ENCODE measurements at places on chromosomes 3 and 15.

- DNase-seq = no peak
These were observed 172.7 kb downstream of the WDR72 start for GRCh38 chr15:53586799-53587198.

GRCh38 chr15:64070965-64071851 is 22.4 kb downstream of the CIAO2A start:
- DNase-seq = no peak

DNA sequence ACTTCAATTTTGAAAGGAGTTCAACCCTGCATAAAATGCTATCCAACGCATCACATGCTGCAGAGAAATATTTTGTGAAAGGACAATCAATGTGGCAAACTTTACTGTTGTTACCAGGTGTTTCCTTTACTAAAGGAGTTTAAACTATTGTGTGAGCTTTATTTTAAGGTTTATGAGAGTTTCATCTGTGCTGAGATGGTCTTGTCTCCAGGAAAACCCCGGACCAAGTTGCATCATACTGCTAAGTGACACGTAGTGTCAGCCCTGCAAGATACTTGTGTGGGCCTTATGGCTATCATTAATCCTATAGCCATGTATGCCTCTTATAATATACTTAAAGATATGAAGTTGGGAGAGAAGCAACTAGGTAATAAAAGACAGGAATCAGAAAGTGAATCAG is 94.5 kb upstream of the EPHA6 start:
- no peak for DNase-seq

- no peak for DNase-seq
These were observed 190.3 kb downstream of the MCTP2 start for GRCh38 chr15:94421706-94422105.

DNA sequence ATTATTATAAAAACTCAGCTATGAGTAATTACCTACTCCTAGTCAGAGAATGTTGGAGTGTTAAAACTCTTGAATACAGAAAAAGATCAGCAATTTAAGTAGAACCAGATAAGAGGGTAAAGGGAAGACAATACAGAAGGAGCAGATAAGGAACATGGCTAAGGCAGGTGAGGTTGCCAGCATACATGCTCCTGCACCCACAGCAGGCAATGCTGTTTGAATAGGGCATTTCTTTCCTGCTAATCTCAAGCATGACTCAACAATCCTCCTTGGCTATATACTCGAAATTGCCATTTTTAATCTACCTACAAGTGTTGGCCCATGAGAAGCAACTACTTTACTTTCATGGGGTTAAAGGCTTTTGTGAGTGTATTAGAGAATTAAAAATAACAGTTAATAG is 494.5 kb downstream of the DIPK2A start:
- DNase-seq = no peak

GRCh38 chr3:128273109-128273840 is 120.0 kb downstream of the EEFSEC start:
- DNase-seq = no peak

- no peak for DNase-seq
These were observed 50.1 kb downstream of the KBTBD8 start for GRCh38 chr3:67048067-67048714.

- no peak for DNase-seq
These were observed 94.0 kb downstream of the WDR76 start for GRCh38 chr15:43920815-43921214.

GRCh38 chr3:24965706-24966385 is 462.2 kb upstream of the RARB start:
- DNase-seq = no peak

- no peak for DNase-seq
These were observed 39.3 kb upstream of the UTS2B start for GRCh38 chr3:191369616-191370010.

- no peak for DNase-seq
These were observed 105.9 kb downstream of the TPRG1 start for GRCh38 chr3:189277711-189278110.

DNA sequence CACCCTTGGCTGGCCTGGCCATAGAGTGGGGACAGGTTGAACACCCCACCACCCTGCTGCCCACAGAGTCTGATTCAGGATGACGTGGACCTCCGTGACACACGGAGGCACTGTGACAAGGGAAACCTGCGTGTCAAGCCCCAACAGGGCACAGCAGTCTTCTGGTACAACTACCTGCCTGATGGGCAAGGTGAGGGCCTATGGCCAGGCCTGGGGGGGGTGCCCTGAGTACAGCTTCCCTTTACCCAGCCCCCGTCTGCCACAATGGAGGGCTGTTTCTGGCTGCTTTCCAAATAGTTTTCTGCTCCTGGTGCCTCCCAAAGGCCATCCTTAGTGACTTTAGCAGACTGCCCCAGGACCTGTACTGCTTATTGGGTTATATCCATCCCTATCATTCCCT is 1.2 kb upstream of the WDR6 start:
- no peak for DNase-seq

GRCh38 chr3:23377928-23378672 is 175.0 kb downstream of the UBE2E2 start:
- DNase-seq = no peak

DNA sequence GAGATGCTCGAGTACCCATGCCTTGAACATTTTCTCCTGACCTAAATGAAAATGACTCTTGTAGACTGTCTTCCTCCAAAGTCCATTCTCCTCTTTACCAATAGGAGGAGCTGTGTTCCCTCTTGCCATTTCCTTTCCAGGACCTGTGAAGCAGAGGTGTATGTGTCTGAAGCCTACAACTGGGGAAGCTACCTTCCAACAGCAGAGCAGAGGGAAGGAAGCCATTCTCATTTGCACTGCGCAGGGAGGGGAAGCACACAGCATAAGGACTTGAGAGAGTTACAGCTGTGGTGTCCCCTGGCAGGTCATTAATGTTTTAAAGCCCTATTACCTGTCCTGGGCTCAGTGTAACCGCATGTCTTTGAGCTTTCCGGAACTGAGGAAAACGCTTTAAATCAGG is 38.7 kb downstream of the HSPBAP1 start:
- no peak for DNase-seq

DNA sequence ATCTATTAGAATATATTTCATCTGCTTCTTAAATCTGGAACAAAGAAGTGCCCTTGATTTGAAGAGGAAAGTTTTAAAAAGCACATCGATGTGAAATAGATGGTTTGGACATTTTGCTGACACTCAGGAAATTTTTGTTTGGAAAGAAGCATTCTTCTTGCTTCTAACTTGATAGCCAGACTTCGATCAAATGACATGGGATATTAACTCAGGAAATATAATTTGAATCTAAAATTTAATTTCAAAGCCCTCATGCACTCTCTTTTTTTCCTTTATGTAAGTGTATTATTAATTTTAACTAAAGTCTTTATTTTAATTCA is 761.2 kb downstream of the VGLL3 start:
- no peak for DNase-seq

DNA sequence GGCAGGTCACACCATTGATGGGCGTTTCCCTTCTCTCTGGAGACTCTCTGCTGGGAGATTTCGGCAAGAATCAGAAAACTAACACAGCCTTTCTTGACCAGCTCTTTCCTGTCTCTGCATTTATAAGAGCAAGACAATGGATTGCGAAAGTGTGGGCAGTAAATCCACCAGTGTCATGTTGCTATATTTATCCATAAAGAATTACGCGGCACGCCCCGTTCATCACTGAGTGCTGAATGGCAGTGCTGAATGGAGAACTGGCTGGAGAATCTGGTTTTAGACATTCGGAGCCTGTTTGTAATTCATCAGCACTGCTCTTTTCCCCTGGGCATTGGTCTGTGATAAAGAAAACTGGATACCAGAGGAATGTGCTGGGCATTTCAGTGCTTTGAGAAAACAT is 2.0 kb upstream of the CEMIP start:
- no peak for DNase-seq

DNA sequence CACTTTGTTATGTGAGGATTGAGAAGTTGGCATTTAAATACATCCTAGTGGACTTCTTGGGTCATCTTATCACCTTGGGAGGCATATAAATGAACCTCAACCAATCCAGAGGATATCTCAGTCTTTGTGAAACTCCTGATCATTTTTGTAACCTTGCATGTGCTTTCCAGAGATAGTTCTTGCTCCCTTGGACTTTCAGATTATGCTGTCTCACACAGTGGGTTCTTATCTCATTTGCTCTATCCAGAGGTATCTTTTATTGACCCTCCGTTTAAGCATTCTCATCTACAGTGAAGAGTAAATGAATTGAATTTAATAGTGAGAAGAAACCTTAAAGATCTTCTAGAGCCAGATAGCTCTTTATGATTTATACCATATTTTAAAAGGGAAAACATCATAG is 10.4 kb downstream of the ARMC8 start:
- DNase-seq = no peak

DNA sequence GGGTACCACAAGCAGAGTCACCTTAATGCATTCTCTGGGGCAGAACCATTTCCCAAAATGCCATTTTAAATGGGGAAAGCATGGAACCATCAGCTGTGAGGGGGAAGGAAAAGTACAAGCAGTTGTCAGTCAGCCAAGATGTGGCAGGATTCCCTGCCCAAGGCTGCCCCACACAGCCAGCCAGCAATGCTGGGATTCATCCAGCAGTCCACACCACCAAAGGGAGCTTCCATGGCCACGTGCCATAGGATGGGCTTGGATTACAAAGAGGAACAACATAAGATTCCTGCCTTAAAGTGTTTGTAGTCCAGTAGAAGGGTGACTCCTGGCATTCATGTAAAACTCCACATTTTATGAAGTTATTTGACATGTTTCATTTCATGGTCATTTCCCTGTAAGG is 233.3 kb downstream of the SHOX2 start:
- DNase-seq = no peak

DNA sequence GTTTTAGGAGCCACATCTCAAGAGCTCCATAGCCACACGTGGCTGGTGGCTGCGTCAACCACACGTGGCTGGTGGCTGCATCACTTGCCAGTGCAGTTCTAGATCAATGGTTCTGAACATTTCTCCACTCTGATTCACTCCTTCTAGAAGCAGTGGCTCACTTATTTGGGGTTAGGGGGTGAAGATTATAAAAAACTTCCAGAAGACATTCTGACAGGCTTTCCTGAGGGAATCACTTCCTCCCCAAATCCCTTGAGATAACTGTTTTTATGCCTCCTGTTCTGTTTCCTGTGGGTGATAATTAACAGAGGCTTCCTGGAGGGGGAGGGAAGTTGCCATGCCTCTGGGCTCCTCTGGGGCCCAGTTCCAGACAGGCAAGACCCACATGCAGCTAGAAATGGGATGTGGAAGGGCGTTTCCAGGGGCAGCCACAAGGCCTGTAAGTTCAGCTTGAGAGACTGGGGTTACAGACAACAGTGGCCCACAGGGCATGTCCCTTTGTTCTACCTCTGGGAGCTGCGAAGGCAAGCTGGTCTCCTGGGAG is 23.6 kb downstream of the HEG1 start:
- DNase-seq = no peak

DNA sequence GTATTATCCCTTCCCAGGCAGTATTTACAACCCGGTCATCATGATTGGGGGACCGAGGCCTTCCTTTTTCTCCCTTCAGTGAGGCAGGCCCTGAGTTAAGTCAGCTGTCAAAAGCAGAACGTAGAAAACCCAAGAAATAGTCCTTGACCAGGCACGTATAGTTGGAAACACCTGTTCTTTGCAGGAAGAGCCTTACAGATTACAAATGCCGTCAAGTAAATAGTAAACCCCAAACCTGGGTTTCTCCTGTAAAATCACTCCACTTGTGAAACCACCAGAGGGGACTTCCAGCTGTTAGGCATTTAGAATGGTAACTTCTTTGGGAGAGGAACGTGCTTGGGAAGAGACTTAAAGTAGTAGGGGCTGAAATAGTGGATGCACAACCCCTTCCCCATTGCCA is 1.0 kb upstream of the BTBD1 start:
- DNase-seq = no peak

DNA sequence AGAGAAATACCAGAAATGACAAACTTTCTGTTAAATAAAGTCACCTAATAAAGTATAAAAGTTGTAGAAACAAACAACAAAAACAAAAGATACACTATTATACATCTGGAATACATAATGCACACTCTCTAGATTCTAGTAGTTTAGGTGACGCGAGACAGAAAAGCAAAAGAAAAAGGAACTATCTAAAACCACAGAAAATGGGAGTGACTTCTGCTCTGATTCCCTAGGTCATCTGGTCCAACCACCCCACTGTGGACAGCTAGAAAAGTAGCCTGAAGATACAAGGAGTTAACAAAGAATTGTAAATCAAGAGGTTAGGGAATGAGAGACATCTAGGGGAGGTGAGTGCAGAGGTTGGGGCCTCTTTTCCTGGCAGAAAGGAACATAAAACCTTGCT is 39.1 kb downstream of the DHX36 start:
- no peak for DNase-seq

- no peak for DNase-seq
These were observed 18.3 kb upstream of the MYH15 start for GRCh38 chr3:108528459-108529252.

GRCh38 chr3:176872771-176873209 is 324.5 kb downstream of the TBL1XR1 start:
- DNase-seq = peak; percentile 1

- no peak for DNase-seq
These were observed 591 bp upstream of the SLC25A20 start for GRCh38 chr3:48899273-48899672.

DNA sequence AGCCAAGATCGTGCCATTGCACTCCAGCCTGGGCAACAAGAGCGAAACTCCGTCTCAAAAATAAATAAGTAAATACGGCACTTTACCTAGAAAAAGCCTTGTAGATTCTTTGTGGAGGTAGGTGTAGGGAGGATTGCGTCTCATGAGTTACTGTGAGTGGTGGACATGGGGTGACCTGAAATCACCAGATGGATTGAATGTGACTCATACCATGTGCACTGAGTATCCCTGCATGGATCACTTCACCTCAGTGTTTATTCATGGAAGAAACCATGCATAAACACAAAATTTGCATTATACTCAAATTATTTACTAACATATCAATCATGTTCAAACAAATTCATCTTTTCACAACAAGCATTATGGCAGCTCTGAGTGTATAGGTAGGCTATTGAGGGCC is 55.9 kb downstream of the MRPS25 start:
- no peak for DNase-seq

GRCh38 chr15:100093211-100094126 is 248.3 kb downstream of the ADAMTS17 start:
- DNase-seq = no peak

DNA sequence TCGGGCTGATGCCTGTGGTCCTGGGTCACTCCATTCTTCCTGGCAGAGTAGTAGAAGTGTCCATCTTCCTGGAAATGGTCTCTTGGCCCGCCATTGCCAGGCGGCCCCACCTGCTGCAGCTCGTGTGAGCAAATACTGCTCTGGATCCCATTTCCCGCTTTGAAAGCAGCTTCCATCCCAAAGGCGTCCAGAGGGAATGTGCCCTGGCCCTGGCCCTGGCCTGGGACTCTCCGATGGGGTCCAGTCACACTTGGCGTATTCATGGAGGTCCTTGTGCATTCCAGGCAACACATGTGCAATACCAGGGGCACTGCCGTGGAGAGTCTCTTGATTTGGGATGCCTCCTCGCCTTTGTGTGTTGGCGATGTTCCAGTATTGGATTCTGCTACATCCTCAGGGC is 111.1 kb downstream of the SNRPN start:
- no peak for DNase-seq
